ENCODE measurements at places on chromosomes 4 and X. TPM values are rescaled to one million over a fixed set of nuclear protein-coding genes. Genes with fewer than 3 reads are reported as not detected.

GPR82 gene
- total RNA-seq = 0.09 TPM

MAPK10 gene
- total RNA-seq = 42.3 TPM

SPANXC gene
- not detected for total RNA-seq

PGAM4 gene
- not detected for total RNA-seq

MAGEA12 gene
- not detected for total RNA-seq

GPR173 gene
- total RNA-seq = 13.2 TPM

CDX4 gene
- total RNA-seq = not detected

DCHS2 gene
- total RNA-seq = not detected

SUPT20HL1 gene
- total RNA-seq = not detected

HTN1 gene
- not detected for total RNA-seq

PCDH10 gene
- 7.1 TPM for total RNA-seq

ZDHHC15 gene
- total RNA-seq = 3.3 TPM

GRCh38 chr4:66687459-66687858, 857.8 kb downstream of the CENPC start:
- no peak for DNase-seq

GRCh38 chrX:44080083-44080482, 106.9 kb upstream of the NDP start:
- no peak for DNase-seq

DNA sequence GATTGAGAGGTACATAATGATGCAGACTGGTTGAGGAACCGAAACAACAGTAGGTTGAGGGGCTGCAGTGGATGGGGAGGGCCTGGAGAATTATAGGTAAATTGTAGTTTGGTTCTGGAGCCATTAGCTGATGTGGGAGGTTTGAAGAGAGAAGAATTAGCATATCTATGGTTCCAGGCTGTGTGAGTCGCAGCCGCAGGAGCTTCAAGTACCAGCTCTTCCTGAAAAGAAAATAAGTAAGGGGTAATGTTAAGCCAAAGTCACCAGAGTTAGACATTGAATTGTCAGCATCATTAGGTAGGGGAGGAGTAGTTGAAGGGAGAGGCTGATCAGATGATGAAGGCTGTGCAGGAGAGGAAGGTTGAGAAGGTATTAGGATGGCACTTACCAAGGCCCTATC, 29.5 kb downstream of the PF4 start:
- no peak for DNase-seq

DNA sequence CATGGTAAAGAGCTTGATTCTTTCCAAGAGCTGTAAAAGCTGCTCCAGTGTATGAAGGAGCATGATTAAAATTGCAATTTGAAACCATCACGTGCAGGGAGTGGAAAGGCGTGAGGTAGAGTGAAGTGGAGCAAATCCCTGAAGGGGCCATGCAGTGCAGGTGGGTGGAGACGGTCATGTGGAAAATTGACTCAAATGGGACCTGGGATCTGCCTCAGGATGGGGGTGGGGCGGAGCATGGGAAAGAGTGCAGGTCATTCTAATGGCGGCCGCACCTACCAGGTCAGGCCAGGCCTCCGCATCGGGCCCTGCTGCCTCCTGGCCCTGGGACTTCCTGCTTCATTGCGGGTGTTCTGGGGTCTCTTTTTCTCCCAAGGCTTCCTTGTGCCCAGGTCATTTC, 25.3 kb upstream of the TRIM60 start:
- no peak for DNase-seq

DNA sequence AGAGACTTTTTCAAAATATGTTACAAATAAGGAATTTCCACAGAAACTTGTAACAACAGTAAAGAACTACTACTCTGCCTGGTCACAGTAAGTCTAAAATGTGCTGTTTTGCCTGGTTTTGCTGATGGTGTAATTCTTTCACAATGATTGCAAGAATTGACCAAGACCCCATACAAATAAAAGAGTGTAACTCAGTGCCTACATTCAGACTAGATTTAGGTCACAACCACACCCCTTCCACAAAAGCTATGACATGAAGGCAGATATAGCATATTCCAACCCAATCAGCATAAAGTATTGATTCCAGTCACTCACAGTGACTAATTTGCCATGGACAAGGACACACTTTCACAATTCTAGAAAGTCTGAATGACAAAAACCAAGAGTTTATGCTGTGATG, 53.7 kb upstream of the TMPRSS11F start:
- no peak for DNase-seq

DNA sequence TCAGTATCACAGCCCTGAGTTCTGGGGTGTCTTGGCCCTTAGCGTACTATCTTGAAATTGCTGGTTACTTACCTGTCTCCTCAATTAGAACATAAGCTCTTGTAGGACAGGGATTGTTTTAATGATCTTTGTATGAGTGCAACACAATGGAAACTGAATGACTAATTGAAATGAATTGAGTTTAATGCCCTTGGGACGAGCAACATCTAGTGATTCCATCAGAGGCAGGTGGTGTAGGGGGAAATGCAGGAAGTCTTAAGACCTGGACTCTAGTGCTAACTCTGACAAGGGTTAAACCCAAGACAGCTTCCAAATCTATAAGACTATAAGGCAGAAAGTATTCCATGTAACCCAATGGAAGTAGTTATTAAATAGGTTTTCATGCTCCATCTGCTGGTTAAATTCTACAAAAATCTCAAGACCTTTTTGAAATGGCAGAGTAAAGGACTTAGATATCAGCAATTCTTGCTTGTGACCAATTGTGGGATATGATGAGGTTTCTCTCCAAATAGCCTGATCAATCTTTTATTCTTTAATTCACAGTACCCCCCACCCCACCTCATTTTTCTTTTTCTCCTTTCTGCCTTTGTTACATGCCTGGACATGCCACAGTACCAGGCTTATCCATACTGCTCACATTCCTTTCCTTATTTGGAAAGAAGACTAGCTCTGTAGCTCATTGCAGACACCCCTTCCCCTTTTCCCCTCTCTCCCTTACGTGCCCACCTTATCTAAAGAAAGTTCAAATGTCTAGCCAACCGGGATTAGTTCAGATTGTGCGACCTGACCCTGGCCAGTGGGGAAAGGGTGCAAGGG, 340.8 kb downstream of the PAPSS1 start:
- DNase-seq = no peak

DNA sequence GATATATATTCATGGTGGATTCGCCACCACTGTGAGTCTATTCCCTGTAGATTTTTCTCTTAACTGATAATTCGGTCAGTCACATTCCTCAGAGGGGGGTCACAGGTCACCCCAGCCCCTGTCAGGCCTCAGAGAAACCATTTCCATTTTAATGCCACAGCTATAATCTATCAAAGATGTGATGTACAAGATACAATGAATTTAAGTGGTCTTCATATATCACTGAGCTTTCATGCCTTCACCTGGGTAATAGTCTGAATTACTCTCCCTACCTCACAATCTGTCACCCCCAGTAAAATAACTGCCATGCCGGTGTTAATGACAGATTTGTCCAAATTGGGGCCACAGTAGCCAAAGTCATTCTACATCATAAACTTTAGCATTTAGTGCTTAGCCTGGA, 64.7 kb downstream of the NKX6-1 start:
- DNase-seq = no peak

- DNase-seq = no peak
Measured at GRCh38 chrX:15567886-15568616, 32.7 kb downstream of the ACE2 start.

DNA sequence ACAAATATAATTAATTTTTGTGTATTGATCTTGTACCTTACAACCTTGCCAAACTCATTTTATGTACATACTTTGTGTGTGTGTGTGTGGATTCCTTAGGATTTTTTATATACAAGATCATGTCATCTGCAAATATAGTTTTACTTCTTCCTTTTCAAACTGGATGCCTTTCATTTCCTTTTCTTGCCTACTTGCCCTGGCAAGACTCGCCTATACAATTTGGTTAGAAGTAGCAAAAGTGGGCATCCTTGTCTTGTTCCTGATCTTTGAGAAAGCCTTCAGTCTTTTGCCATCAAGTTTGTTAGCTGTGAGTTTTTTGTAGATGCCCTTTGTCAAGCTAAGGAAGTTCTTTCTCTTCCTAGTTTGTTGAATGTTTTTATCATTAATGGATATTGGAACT, 30.5 kb downstream of the RUFY3 start:
- DNase-seq = no peak

DNA sequence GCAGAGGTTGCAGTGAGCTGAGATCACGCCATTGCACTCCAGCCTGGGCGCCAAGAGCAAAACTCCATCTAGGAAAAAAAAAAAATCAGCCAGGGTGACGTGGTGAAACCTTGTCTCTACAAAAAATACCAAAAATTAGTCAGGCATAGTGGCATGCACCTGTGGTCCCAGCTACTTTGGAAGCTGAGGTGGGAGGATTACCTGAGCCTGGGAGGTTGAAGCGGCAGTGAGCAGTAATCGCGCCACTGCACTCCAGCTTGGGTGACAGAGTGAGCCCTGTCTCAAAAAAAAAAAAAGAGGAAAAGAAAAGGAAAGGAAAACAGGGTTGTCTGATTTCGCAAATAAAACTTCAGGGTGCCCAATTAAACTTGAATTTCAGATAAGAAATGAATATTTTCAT, 106.1 kb downstream of the RBM47 start:
- DNase-seq = no peak

DNA sequence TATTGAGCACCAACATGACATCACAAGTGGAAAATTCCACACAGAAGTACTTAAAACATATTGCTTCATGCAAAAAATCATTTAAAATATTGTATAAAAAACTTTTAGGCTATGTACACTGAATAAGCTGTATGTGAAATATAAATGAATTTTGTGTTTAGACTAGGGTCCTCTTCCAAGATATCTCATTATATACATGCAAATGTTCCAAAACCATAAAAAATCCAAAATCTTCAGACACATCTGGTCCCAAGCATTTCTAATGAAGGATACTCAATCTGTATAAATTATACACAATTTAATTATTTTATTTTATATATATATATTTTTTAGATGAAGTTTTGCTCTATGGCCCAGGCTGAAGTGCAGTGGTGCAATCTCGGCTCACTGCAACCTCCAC, 10.1 kb upstream of the GSX2 start:
- no peak for DNase-seq

GRCh38 chr4:83012200-83012686, 1.6 kb upstream of the LIN54 start:
- peak; percentile 69 for DNase-seq

DNA sequence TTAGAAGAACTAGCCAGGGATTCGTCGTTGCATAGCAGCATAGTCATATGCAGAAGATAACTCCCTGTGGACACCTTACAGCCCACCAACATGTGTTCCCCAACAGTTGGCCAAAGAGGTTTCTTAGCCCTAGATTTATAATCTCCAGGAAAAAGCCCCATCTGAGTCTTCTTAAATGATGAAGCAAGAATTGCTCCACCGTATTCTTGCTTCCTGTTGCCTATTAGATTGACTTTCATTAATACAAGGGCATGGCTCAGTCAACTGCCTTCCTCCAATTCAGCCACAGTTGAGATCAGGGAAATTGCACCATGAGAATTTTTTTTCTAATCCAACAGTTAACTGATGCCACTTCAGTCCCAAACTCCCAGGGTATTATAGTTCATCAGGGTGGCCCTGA, 5.2 kb upstream of the AFF2 start:
- DNase-seq = no peak

DNA sequence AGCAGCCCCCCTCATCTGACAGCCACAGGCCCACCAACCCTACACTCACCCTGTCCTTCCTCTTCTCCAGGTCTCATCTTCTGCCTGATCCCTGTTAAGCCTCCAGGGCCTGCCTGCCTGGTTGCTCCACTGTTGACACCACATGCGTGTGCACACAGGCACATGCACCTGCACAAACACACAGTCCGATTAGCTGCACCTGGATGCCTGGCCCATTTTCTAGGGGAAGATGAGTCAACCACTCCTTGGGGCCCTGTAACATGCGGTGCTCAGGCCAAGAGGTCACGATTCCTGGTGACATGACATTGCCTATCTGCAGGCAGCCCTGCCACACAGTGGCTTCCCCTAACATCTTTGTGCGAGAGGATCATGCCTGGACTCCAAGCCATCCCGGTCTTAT, 498.4 kb downstream of the BCOR start:
- no peak for DNase-seq

DNA sequence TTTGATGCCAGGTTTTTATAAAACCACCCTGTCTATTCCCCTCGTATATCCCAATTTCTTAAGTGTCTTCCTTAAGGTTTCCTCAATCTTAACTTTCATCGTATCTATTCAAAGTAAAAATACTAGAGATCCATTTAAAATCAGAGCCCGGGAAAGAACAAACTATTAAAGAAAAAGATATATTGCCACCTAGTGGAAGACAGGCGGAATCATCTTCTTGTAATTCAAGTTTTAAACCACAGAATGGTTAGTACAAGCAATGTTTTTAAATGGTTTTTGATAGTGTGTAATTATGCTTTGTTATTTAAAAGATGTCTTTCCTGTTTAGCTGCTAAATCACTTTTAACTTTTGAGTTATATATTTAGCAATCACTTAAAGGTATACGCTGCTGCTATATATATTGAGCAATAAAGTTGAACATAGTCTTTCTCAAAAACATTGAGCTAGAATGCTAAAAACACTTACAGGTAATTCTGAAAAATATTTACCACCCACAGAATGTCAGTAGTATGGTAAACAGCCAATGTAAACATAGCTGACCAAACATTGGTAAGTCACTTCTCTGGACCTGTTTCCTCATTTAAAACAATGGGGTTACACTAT, 18.2 kb downstream of the PRDM8 start:
- no peak for DNase-seq

DNA sequence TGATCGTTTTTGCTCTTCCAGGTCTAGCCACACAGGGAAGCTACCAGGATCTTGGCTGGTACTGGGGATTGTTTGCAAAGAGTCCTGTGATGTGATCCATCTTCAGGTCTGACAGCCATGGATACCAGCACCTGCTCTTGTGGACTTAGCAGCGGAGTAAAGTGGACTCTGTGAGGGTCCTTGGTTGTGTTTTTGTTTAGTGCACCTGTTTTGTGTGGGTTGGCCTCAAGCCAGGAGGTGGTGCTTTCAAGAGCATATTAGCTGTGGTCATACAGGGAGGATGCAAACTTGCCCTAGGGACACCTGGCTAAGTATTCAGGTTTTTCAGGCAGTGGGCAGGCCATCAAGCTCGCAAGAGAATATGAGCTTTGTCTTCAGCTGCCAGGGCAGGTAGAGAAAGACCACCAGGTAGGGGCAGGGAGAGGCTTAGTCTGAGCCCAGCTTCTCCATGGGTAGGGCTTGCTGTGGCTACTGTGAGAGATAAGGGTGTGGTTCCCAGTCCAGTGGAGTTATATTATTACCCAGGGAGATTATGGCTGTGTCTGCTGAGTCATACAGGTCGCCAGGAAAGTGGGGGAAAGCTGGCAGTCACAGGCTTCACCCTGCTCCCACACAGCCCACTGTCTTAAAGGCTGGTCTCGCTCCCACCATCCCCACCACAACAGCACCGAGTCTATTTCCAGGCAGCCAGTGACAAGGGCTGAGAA, 293.7 kb downstream of the PCDH18 start:
- no peak for DNase-seq

- no peak for DNase-seq
Measured at GRCh38 chr4:76388160-76388908, 32.6 kb downstream of the CCDC158 start.

GRCh38 chrX:150873616-150874015, 24.9 kb downstream of the CD99L2 start:
- no peak for DNase-seq

GRCh38 chr4:48538358-48538757, 48.3 kb downstream of the ZAR1 start:
- DNase-seq = no peak

GRCh38 chr4:146485968-146486367, 35.8 kb downstream of the SLC10A7 start:
- DNase-seq = no peak

Measured in sciatic nerve (tissue), 2 donors.